Stimulated activated naive B cell treated with anti-CD40 and anti-IgM and Interleukin-4, amounts not matched to agents 10 μg/mL and 1 μg/mL and 100 μg/mL, for 72 hours (primary cell): ENCODE measurements at places on chromosomes 7 and 10.

DNA sequence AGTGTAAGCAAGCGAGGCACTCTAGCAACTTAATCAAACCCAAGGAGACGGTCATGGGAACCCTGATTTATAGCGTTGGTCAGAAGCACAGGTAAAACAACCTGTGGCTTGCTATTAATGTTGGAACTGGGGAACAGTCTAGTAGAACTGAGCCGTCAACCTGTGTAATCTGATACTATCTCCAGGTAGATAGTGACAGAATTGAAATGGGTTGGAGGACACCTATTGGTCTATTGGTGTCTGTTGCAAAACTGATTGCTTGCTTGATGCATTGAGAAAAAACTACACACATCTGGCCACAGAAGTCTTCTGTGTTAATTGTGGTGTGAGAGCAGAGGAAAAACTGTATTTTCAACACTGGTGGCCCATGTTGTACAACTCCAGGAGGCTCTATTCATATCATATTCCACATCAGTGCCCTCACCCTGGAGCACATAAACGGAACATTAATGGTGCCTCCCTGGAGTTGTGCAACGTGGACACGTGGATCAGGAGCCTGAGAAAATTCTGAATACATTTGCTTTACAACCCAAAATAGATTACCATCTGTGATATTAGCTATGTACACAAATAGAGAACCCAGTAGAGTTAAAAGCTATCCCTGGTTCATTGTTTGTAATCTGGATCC is 112.2 kb downstream of the MYO3A start:
- DNase-seq = no peak

- DNase-seq = no peak
Measured at GRCh38 chr7:71560354-71560995, 428.5 kb downstream of the GALNT17 start.

DNA sequence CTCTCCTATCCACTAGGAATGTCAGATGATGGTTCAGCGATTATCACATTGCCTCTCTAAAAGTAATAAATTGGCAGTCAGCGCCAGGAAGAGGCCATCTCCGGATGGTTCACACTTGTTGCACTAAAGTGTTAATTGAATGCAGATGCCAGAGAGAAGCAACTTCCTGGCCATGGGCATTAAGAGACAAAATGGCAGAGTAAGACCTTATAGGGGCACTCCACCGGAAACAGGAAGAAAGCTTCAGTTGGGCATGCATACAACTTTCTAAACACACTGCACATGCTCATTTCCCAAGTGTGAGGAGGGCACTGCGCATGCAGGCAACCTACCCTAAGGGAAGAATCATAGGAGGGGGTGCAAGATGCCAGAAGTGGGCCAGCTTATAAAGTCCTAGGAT is 71.7 kb upstream of the AUTS2 start:
- no peak for DNase-seq

- no peak for DNase-seq
Measured at GRCh38 chr7:45689011-45689796, 115.0 kb downstream of the ADCY1 start.

GRCh38 chr7:133609806-133610205 is 356.9 kb downstream of the EXOC4 start:
- DNase-seq = no peak

DNA sequence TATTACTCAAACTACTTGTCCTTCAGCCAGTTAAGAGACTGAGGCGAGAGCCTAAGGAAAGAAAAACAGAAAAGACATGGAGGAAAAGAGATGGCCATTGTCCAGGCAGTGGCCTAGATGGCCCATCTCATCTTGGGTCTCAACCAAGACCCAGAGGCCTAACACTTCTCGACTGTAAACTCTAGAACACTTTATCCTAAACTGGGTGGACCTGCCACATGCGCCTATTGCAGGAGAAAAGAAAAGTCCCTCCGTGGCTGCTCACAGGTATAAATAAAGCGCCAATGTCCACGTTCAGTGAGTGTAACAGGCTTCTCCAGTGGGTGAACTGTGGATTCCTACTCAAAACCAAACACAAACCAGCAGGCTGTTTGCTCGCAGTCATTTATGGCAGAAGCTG is 92.7 kb upstream of the DDC start:
- no peak for DNase-seq

DNA sequence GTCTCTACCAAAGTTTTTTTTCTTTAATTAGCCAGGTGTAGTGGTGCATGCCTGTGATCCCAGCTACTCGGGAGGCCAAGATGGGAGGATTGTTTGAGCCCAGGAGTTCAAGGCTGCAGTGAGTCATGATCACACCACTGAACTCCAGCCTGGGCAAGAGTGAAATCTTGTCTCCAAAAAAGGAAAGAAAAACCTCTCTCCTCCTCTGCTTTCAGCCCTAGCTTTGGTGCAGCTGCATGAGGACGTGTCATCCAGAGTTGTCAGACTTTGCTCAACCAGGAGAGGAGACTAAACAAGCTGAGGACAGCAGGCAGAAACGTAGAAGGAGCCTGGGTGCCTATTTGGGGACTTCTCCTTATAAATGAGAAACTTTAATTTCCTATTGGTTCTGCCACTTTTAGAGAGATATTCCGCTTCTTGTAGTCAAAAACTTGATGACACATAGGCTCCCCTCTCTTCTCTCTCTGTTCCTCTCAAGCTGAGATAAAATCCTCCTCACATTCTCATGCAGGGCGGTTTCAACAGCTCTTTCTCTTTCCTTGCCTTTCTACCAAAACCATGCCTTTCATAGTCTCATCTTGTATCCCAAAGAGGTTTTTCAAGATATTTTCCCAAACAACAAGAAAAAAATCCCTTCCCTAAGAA is 205.4 kb downstream of the ARHGAP12 start:
- DNase-seq = no peak

- DNase-seq = no peak
Measured at GRCh38 chr10:71131096-71131495, 81.3 kb upstream of the UNC5B start.

DNA sequence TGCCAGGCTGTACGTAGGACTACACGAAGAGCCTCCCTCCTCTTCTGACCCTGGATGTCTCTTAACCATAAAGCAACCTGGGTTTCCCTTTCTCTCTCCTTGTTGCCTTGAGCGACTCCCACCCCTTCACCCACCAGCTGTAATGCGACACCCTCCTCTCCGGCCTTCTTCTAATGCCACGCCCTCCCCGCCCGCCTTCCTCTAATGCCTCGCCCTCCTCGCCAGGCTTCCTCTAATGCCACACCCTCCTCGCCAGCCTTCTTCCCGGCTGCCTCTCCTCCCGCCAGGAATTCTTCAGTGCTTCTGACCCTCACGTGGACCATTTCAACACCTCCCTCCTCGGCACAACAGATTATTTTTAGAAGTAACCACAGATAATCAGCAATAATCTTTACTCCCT is 348.5 kb upstream of the SHH start:
- no peak for DNase-seq

GRCh38 chr7:156999958-157000726 is 10.3 kb downstream of the MNX1 start:
- no peak for DNase-seq

GRCh38 chr10:127193125-127193524 is 3.3 kb downstream of the INSYN2A start:
- no peak for DNase-seq

- no peak for DNase-seq
Measured at GRCh38 chr7:151394076-151395035, 15.5 kb downstream of the WDR86 start.

GRCh38 chr7:95886501-95887090 is 114.2 kb downstream of the DYNC1I1 start:
- no peak for DNase-seq

GRCh38 chr7:151448261-151449252 is 8.6 kb upstream of the CRYGN start:
- peak; percentile 54 for DNase-seq

DNA sequence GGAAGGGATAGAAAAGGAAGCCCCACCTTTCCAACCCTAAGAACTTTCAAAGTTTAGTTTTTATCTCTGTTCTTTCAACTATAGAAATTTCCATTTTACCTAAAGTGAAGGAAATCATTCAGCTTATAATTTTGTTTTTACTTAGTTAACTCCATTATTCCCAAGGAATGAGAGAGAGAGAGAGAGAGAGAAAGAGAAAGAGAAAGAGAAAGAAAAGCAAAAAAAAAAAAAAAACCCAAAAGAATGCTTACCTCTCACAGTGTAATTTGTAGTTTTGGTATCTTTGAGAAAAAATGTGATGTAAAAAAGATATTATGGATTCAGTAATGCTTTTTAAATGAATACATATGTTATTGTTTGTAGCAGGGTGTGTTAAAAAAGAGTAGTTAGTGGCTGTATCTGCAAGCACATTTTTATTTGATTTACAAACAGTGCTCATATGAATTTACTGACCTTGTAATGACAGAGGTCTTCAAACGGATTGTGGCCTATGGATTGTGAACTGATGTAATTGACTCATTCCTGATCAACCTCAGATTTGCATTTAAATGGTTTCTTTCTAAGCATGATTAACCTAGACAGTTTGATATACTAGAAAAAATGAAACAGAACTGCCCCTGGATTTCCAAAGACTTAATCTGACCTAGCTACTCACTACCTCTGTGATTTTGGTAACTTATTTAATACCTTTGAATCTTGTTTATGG is 64.9 kb downstream of the LCOR start:
- no peak for DNase-seq

DNA sequence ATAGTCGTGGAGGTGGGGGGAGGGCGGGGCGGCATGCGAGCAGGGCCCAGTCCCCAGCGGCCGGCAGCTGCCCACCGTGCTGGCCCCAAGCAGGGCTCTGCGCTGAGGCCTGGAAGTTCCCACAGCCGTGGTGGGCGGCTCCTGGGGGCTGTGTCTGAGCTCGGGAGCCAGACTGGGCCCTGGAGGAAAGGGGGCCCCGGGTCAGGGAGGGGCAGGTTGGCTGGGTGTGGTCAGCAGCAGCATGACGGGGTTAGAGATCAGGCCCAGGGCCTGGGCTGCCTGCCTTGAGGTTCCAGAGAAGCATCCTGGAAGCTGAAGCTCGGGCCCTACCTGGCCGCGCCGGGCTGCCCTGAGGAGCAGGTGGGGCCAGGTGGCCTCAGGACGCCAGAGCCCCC is 22.1 kb downstream of the GET4 start:
- no peak for DNase-seq

DNA sequence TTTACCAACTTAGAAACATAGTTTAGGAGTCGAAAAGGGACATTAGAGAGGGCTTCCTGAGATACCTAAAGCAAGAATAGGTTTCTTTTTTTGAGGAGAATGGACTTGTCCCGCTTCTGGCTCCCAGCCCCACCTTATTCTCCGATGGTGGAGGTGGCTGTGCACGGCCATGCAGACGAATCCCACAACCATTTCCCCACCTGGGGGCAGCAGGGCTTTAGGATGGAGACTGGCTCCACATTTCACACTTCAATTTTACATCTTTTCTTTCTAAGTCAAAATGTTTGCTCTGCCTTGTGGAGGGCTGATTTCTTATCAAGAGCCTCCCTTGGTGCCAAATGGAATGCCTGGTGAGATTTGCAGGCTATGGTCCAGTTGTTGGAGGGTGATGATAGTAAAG is 118.5 kb downstream of the GLRX3 start:
- no peak for DNase-seq

- no peak for DNase-seq
Measured at GRCh38 chr10:8416760-8417159, 362.3 kb downstream of the GATA3 start.

- no peak for DNase-seq
Measured at GRCh38 chr7:85928500-85928899, 715.2 kb upstream of the GRM3 start.

DNA sequence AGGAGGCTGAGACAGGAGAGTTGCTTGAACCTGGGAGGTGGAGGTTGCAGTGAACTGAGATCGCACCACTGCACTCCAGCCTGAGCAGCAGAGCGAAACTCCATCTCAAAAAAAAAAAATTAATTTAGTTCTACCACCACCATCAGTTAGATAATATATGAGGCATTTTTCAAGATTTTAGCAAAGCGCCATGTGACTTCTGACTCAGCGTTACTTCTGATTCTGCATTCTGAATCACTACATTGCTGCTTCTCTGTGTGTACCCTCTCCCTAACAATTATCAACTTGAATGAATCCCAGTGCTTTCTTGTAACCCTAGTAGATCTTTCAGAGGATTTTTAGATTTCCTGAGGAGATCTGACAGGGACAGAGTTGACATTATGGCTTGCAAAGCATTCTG is 176.8 kb upstream of the SORCS1 start:
- DNase-seq = no peak

GRCh38 chr10:48411510-48411909 is 105.0 kb downstream of the MAPK8 start:
- no peak for DNase-seq

DNA sequence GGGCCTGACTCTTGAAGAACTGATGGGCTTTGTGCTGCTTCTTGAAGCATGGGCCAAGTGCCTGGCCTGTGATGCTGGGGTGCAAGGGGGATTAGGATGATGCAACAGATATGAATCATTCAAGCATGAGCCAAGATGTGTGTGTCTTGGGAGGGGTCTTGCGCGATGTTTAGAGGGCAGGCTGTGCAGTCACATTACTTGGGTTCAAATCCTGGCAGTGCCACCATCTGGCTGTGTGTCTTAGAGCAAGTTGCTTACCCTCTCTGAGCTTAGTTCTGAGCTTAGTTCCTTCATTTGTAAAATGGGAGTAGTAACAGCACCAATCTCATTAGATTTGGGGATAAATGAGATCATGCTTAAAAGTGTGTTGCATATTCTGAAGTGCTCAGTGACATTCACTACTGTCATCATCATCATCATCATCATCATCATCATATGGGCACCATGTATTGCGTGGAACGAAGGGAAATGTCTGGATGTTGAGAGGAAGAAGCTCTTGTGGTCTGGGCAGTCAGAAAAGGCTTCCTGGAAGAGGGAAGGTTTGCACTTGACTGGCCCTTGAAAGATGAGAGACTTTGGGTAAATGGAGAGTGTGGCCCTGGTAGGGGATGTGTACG is 9.3 kb downstream of the UNC5B start:
- DNase-seq = no peak

GRCh38 chr7:3860932-3861331 is 559.9 kb downstream of the SDK1 start:
- no peak for DNase-seq

- no peak for DNase-seq
Measured at GRCh38 chr10:131199646-131200045, 111.9 kb downstream of the TCERG1L start.

DNA sequence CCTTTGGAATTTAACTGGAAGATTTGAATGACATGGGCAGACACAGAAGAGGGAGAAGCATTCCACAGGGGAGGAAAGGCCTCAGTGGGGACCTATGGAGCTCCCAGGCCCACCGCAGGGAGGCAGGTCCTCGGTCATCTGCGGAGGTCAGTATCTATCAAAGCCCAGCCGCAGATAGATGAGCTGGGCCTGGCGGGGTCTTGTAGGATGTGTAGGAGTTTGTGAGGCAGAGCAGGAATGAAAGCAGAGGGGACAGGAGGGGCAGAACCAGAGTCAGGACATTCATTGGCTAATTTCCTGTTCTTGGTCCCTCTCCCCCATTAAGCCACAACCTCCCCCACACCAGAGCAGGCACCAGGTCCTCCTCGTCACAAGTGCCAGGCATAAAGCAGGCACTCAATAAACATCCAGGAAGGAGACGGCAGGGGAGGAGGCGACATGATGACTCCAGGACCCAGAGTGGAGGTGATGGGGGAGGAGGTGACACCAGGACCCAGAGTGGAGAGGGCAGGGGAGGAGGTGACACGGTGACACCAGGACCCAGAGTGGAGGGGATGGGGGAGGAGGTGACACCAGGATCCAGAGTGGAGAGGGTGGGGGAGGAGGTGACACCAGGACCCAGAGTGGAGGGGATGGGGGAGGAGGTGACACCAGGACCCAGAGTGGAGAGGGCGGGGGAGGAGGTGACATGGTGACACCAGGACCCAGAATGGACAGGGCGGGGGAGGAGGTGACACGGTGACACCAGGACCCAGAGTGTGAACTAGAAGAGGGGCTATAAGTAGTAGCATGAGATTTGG is 83.7 kb upstream of the PDGFA start:
- no peak for DNase-seq
